Right kidney (tissue), 9 donors: ENCODE measurements at places on chromosomes 6 and 20.

- no peak for DNase-seq
Measured at GRCh38 chr6:20223141-20223540, 10.9 kb upstream of the MBOAT1 start.

DNA sequence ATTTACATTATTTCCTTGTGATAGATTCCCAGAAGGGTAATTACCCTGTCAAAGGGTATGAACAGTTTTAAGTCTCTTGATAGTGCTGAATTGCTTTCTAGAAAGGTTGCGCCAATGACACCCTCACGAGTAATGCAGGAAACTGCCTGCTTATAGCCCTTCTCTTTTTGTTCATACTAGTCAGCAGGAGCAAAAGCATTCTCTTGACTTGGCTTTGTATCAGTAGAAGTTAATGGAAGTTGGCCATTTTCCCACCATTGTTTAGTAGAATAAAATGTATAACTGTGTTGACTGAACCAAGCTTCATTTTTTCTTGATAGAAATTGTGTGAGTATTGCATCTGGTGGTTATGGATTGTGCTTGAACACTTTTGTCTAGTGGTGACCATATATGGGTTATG lies 100.1 kb downstream of the FARS2 start:
- DNase-seq: no peak

GRCh38 chr20:14580418-14581074 lies 243.1 kb upstream of the FLRT3 start:
- DNase-seq: no peak

- no peak for DNase-seq
Measured at GRCh38 chr6:39086294-39086693, 28.7 kb downstream of the SAYSD1 start.

DNA sequence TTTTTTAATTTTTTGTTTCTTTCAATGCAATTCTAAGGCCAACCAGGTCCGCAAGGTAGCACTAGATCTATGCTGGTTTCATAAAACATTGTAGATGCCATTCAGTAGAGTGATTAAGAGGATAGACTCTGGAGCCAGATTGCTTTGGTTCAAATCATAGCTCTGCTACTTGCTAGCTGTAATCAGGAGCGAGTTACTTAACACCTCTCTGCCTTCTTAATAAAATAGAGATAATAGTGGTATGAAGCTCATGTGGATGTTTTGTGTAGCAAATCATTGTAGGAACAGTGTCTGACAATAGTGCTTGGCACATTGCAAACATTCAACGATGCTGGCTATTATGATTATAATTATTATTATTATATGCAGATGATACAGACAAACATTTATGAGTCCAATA lies 164.9 kb downstream of the LAMA2 start:
- no peak for DNase-seq

- DNase-seq: no peak
Measured at GRCh38 chr6:121309768-121310469, 24.4 kb downstream of the TBC1D32 start.

- DNase-seq: no peak
Measured at GRCh38 chr20:38156888-38157634, 8.0 kb downstream of the TGM2 start.

- DNase-seq: no peak
Measured at GRCh38 chr6:149095842-149096241, 221.7 kb upstream of the TAB2 start.

DNA sequence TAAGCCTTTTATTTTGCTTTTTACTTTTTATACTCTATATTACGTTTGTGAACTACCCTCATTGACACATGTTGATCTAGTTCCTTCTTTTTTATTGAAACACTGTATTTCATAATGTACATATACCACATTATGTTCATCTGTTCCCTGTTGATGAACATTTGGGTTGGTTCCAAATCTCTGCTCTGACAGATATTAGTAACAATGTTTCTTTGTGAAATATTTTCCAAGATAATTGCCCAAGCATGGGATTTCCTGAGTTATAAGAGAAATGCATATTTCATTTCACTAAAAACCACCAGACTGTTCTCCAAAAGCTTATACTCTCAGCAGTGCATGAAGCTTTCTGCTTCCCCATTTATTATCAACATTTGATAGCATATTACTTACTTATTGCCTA lies 44.2 kb upstream of the TNFRSF21 start:
- no peak for DNase-seq

- no peak for DNase-seq
Measured at GRCh38 chr6:37025621-37026466, 20.4 kb downstream of the FGD2 start.

GRCh38 chr6:142900227-142900971 lies 44.6 kb downstream of the HIVEP2 start:
- peak; percentile 26 for DNase-seq

GRCh38 chr20:50575865-50576720 lies 65.9 kb downstream of the PTPN1 start:
- DNase-seq: peak; percentile 41

- no peak for DNase-seq
Measured at GRCh38 chr6:6685249-6686040, 96.9 kb downstream of the LY86 start.

GRCh38 chr20:1952737-1953530 lies 40.9 kb downstream of the PDYN start:
- no peak for DNase-seq

GRCh38 chr6:138797806-138798446 lies 2.0 kb downstream of the ECT2L start:
- DNase-seq: no peak

GRCh38 chr20:17431621-17432364 lies 99.4 kb downstream of the BFSP1 start:
- DNase-seq: peak; percentile 46
